ENCODE measurements at places on chromosomes 5 and 9. TPM values are rescaled to one million over a fixed set of nuclear protein-coding genes. Genes with fewer than 3 reads are reported as not detected.

Gene JAK2
- total RNA-seq: 29.3 TPM

DNA sequence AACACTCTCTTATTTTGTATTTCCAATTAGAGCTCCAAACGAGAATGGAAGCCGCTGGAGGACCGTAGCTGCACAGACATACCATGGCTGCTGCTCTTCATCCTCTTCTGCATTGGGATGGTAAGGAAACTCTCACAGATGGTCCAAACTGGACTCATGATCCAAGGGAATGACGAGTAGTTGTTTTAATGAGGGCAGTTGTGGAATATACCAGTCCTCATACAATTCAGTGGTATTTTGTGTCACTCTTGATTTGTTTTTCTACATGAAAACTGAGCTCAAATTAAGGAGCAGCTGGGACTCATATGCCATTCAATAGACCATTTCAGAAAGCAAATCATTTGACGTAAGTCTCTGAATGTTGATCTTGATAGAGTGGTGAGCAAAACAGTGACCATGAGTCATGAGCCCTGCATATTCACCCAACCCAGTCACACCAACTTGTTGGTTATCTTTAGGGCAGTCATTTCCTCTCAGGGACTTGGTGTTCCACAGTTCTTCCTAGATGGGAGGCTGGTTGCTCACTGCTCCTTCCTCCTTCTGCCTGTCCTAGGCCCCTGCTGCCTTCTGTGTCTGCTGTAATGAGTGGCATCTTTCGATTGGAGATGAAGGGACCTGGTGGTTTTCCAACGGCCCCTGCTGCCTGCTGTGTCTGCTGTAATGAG, 54.9 kb downstream of the SLC44A1 start:
- no peak for DNase-seq

GRCh38 chr9:75950998-75951397, 60.5 kb downstream of the PCSK5 start:
- DNase-seq: no peak

DNA sequence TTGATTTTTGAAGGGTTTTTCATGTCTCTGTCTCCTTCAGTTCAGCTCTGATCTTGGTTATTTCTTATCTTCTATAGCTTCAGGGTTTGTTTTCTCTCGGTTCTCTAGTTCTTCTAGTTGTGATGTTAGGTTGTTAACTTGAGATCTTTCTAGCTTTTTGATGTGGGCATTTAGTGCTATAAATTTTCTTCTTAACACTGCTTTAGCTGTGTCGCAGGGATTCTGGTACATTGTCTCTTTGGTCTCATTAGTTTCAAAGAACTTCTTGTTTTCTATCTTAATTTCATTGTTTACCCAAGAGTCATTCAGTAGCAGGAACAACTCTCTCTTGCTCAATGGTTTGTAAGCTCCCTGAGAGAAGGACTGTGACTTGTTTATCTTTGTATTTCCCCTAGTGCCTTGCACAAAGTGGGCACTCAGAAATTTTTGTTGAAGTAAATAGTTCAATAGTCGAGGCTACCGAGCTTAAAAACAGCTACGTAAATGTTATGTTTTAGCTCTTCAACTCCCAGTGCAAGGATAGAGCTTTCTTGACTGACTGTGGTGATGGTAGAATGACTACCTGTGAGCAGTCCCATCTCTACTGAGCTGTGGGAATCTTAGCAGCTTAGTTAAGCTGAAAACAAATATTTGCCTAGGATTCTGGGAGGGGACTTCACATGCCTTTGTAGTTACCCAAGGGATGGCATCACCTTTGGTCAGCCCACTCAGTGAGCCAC, 225.8 kb upstream of the ELL2 start:
- DNase-seq: no peak

GRCh38 chr9:573691-574410, 267.6 kb upstream of the DMRT1 start:
- DNase-seq: no peak

GRCh38 chr9:77750981-77751340, 102.8 kb upstream of the GNA14 start:
- DNase-seq: no peak

DNA sequence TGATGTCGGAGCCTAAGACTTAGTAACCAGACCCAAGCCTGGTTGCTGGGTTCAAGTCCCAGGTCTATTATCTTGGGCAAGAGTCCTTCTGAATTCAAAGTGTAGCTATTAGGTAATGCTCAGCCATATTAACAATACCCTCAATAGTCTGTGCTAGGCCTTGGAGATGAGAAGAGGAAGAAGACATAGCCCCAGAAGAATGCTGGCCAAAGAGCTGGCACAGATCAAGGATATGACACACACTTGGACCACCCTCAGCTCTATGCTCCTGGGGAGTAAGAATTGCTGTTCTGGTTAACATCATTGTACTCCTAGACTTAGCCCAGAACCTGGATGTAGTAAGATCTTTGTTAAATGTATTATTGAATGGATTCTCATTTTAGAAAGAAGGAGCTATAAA, 426.7 kb downstream of the CDK5RAP2 start:
- no peak for DNase-seq

Gene PRRT1B
- not detected for total RNA-seq

Gene ECSCR
- total RNA-seq: 1.7 TPM

Gene CDC20B
- not detected for total RNA-seq

Gene ENTREP1
- total RNA-seq: not detected

DNA sequence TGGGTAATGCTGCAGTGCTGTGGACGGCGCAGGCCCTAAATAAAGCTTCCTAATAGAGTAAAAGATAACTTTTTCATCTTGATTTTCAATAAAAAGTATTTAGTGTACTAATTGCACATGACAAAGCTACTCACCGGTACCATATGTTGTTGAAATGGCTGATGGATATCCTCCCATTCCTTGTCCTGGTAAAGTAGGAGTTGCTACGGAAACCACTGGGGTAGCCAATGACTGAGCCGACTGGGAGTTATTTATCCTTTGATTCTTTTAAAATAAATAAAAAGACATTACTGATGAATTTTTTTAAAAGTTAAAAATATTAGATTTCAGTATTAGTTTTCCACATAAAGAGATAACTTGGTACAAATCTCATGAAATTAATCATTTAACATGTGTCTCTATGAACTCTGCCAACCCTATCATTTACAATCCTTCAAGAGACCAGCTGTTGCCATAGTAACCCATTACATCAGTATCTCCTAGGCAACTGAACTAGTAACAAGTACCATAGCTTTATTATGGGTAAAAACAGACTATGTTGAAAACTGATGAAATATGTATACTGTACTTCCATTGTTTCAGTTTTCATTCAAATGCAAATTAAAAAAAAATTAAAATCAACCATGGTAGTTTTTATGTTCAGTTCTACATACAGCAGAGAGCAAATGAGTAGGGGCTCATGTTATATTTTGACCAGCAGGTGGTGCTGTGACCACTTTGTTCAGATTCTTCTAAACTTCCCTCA, 153.7 kb downstream of the MEF2C start:
- DNase-seq: peak; percentile 85

DNA sequence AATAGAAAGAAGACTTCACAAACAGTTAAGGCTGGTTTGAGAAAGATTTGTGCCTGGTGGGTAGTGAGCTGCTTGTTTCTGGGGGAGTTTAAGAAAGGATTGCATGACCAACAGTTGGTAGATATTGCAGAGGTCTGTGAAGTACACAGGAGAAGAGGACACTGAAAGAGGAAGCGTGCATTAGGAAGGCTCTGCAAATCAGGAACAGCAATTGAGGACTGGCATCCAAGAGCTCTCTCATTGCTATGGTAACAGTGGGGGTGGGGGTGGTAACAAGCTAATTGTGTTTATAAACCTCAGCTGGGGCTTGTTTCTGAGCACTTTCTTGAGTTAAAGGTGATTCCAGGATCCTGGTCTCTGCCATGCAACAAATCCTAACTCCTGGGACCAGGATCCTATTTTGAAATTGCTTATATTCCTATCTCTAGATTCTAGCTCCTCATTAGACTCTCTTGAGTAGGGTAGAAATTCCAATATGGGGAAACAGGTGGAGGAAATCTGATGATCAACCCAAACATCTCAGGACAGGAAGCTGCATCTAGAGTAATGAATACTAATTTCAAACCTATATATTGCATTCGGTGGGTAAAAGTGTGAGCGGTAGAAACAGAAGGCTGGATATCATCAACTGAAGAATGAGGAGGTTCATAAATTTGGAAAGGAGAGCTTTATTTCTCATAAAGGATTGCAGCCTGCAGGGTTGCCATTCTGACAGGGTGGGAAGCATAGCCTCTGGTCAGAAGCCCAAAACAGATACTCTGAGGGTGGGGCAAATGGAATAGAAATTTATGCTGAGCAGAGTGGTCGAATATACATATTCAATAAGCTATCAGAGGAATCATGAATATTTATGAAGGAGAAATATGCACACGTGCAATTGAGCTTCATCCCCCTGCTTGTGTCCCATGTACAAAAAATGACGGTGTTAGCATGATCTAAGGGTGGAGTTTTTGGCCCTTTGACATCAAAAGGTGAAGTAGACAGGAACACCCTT, 79.4 kb downstream of the PTTG1 start:
- no peak for DNase-seq

Gene IFNA2
- not detected for total RNA-seq

DNA sequence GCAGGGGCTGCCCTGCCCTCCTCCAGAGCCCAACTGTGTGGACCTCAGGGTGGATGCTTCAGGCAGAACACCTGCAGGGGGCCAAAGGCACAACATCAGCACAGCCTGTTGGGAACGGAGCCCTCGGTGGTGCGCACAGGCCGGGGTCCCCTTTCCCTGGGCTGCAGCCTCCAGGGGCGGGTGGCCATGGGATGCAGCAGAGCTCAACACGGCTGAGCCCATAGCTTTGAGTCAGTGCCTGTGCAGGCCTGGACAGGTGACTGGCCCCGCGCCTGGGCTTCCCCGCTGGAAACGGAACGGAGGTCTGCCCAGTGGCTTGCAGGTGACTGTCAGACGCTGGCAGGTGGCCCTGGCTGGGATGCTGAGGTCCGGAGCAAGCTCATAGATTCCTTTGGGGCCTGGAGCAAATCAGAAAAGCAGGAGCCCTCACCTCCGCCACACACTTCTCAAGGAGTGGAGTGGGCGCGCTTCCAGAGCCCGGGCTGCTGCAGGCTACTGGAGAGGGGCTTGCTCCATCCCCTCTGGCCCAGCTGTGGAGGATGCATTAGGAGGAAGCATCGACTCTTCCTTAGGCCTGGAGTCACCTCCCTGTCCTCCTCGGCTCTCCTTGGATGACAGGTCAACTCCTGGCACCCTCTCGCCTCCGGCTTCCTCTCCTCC, 69.8 kb upstream of the RNU6ATAC start:
- DNase-seq: no peak

Gene BTNL9
- total RNA-seq: not detected

Gene C9orf153
- total RNA-seq: 0.33 TPM

GRCh38 chr5:136036293-136036911, 7.6 kb downstream of the TGFBI start:
- DNase-seq: no peak

GRCh38 chr5:89628876-89629635, 746.1 kb upstream of the MEF2C start:
- no peak for DNase-seq

- DNase-seq: no peak
These were observed 12.9 kb downstream of the RGMB start for GRCh38 chr5:98786191-98786853.

Measured in activated CD4-positive, alpha-beta T cell treated with anti-CD3 and anti-CD28 coated beads, Interleukin-2, amount 10 ng/mL, durations not matched to agents 24 days and 14 days (primary cell).